ENCODE measurements at places on chromosomes 3 and 15.

DNA sequence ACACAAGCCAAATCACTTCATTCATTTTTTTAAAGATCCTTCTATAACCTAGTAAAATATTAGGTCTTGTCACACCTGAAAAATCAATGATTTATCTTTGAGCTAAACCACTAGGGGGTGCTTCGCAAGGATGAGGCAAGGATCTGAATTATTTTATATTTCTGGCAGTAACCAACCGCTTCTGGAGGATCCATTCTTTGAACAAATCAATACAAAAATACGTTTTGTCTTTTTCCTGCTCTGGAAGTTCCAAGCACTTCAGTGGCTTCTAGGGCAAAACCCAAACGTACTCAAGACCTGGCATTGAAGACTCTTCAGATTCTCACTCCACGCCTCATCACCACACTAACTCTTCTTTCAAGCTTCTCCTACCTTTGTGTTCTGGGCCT is 486 bp downstream of the LSG1 start:
- DNase-seq = peak; percentile 32

- no peak for DNase-seq
These were observed 94.2 kb upstream of the THRB start for GRCh38 chr3:24588629-24589512.

DNA sequence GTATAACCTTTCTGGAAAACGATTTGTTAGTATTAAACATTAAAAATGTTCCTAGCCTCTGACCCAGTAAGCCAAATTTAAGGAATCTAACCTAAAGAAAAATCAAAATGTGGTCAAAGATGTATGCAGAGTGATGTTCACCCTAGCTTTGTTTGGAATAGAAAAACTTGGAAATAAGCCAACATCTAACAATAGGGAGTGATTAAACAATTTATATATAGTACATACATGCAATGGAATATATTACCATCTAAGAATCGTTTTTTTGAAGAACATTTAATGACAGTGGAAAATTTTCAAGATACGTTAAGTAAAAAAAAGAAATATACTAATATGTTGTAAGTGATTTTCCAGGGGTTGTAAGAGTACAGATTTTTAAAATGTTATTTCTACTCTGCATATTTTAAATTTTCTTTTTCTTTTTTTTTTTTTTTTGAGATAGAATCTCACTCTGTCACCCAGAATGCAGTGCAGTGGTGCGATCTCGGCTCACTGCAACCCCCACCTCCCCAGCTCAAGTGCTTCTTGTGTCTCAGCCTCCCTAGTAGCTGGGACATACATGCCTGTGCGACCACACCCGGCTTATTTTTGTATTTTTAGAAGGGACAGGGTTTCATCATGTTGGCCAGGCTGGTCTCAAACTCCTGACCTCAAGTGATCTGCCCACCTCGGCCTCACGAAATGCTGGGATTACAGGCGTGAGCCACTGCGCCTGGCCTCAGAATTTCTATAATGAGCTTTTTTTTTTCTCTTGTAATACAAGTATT is 54.9 kb downstream of the ANP32A start:
- DNase-seq = no peak

DNA sequence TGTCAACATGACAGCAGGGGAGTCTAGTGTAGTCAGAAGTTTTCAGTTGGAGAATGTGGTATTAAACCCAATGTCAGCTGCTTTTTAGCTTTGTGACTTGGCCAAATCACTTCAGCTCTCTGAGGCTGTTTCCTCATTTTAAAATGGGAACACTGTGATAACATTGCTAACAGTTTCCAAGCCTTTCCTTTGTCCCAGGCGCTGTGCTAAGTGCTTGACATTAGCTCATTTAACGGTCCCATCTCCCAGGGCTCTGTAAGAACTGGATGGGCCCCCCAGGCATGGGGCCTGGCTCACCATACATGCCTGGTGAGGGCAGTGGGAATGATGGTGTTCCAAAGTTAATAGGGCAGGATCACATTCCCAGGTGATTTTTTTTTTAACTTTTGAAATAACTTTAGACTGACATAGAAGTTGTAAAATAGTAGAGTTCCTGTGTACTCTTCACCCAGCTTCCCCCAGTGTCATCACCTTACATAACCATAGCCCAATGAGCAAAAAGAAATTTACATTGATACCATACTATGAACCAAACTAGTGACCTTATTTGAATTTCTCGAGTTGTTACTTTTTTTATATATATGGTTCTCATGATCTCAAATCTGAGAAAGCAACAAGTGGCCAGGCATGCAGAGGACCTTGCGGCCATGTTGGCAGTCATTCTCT is 7.7 kb downstream of the RASL12 start:
- no peak for DNase-seq

- DNase-seq = no peak
These were observed 85.1 kb downstream of the MTHFS start for GRCh38 chr15:79811406-79812405.

GRCh38 chr3:30753766-30754165 is 140.7 kb downstream of the GADL1 start:
- no peak for DNase-seq

DNA sequence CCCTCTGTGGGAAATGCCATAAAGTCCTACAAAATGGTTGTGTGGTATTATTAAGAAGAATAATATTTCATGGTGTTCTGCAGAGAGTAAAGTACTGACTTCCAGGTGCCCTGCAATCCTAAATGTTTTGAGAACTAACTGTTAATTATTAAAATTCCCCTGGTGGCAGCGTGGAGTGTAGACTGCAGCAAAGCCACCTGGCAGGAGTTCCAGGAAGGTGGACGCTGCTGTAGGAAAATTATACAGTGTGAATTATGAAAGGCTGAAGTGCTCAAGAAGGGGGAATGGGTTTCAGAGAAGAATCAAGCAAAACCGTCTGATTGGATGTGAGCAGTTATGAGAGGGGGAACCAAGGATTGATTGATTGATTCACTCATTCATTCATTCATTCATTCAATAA is 572.4 kb upstream of the PPP2R3A start:
- DNase-seq = no peak

GRCh38 chr15:101063891-101064794 is 145.0 kb downstream of the LRRK1 start:
- DNase-seq = no peak

- no peak for DNase-seq
These were observed 79.4 kb downstream of the EBLN2 start for GRCh38 chr3:73140772-73141442.

DNA sequence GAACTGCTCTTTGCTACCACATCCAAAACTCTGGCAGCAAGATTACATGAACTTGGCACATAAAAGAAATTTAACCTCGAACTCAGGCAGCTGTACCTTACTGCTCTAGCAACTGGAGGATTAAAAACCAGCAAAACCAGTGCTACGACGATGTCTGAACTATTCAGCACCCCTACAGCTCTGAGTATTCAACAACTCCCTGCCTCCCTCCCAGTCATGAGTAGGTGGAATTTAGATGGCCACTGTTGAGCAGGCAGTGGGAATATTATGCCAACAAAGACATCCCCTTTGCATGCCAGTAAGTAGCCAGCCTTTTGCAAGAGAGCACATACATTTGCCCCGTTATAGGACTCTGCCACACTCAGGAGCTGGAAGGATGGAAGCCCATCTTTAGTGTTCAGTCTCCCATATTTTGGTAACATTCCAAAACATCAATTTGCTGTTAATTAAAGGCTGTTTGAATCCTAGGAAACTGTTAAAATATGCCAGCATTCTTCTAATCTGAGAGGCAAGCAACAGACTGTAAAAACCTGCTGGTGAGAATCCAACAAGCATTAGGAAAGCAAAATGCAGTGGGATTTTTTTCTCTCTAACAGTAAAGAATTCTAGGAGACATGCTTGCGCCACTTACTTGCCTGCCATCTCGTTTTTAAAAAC is 85.4 kb downstream of the ZNF385D start:
- DNase-seq = no peak

DNA sequence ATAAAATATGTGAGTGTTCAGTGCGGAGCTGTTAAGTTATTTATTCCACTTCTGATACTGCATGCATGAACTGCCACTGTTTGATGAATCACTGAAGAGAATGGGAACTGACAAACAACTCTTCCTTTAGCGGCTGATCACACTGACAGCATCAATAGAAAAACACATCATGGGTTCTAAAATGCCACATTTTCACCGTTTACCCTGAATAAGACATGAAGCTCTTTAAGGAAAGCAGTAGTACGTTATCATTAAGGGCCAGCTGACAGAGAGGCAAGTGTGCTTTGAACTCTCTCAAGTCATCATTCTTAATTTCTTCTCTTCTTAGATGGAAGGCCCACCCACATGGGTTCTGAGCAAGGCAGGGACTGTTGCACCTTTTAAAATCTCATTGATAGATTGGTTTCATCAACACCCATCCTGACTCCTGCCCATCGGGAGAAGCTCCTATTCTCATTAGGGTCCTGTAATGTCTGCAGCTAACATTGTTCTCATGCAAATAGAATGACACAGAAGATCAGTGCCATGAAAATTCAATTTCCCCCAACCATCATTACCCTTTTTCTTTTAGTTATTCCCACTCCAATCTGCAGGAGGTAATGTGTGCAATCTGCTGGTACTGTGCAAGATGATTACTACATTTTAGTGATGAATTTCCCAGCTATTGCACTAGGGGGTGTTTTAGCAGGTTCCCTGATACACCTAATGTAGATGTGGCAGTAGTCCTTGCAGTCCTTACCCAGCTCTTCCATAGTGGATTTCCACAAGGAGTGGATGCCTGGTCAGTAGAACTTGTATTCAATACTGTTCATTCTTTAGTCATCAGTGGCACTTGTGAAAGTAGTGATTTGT is 119.1 kb downstream of the ROBO2 start:
- no peak for DNase-seq

DNA sequence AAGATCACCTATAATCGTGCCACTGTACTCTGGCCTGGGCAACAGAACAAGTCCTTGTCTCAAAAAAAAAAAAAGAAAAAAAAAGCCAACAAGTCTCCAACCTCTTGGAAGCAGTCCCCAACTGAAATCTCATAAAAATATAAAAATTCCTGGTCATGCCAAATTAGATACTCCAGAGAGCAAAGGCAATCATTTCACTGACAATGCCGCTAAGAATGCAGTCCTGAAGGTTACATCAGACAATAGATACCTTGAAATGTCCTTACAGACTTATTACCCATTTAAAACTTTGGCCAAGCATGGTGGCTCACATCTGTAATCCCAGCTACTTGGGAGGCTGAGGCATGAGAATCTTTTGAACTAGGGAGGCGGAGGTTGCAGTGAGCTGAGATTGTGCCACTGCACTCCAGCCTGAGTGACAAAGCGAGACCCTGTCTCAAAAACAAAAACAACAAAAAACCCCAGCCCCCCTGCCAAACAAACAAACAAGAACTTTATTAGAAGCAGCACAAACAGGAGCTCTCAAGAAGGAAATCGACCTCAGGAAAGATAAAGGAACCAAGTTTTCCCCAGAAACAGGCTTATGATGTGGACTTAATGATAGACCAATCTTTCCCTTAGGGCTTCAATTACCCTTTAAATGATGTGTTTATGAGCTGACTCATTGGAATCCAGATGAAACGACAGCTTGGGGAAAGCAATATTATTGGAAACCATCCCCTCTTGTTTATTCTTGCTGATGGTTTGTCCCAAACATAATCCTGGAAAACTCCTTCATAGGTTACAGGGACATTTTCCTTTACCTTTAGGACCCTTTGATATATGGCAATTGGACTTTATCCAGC is 53.1 kb upstream of the XCR1 start:
- DNase-seq = no peak

DNA sequence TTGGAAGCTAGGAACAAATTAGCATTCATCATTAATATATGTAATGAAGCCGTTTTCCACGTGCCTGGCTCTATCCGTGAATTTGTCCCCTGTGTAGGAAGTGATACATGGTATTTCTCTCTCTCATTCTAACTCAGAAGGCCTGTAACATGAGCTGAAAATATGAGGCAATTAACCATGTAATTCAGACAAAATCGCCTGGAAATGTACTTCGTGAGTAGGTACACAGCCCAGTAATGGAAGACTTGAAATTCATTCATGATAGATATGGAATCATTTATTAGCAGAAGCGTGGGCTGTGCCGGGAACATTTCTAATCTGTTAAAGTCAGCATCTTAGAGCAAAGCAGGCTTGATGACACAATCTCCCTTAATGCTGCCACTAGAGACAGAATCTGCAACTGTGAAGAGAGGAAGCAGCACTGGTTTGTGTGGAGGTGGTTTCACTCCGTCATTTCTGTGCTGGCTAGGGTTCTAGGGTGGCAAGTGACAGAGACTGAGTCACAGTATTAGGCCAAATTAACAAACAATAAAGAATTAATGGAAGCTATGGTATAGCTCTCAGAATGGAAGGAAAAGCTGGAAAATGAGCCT is 225.0 kb upstream of the PROK2 start:
- peak; percentile 21 for DNase-seq

- DNase-seq = no peak
These were observed 8.8 kb downstream of the CCNL1 start for GRCh38 chr3:157151151-157151550.

DNA sequence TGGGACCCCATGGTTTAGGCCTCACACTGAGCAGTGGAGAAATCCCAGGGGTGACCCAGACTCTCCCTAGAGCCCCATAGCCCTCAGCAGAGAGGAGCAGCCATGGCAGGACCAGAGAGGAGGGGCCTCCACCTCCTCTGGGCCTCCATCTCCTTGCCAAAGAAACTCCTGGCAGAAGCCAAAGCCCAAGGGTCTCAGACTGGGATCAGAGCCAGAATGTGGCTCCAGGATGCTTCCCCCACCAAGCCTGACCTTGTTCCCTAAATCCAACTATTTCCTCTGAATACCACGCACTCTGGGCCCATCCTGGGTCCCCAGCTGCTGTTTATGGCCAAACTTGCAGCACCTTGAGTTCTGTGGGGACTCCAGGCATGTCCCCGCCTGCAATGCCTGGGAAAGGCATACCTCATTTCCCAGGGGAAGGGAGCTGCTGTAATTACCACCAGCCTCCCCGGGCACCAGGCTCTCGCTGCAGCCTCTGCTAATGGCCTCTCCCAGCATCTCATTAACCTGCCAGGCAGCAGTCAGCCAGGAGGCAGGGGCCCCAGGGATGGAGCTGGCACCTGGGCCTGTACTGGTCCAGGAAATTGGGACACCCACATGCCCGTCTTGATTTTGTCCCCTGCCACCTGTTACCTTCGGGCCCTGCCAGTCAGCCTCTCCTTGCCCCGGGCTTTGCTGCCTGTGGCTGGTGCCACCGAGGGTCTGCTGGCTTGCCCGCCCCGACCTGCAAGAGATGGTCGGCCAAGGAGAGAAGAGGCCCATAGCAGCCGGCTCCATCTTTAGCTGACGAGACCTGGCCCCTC is 4.6 kb downstream of the CCDC9B start:
- no peak for DNase-seq

DNA sequence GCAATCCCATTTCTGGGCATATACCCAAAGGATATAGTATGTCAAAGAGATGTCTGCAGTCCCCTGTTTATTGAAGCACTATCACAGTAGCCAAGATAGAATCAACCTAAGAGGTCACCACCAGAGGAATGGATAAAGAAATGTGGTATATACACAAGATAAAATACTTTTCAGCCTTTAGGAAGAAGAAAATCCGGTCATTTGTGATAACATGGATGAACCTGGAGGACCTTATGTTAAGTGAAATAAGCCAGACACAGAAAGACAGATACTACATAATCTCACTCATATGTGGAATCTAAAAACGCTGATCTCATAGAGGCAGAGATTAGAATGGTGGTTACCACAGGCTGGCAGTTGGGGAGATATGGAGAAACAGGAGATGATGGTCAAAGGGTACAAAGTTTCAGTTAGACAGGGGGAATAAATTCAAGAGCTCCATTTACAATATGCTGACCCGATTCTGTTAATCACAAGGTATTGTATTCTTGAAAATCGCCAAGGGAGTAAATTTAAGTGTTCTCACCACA is 195.8 kb downstream of the MTHFS start:
- no peak for DNase-seq

Data from stimulated activated CD4-positive, alpha-beta T cell treated with anti-CD3 and anti-CD28 coated beads, Interleukin-15, amount 100 ng/mL, for 24 hours (primary cell).